NCI-H526 (cell line): ENCODE measurements at places on chromosomes 11 and 22.

DNA sequence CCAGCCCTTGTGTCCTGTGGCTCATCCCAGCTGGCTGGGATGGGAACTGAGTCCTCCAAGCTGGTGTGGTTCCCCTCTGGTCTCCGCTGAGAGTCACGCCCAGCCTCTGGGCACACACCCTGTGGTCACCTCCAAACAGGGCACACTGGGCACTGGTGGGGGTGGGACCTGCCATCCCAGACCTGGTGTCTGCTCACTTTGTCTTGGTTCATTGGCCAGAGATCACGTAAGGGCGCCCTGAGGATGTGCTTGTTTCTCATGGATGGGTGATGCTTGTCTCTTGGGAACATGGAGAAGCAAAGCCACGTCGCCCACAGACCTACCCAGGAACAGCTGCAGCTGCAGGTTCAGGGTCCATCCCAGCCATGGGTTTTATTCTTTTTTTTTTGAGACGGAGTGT is 43.1 kb downstream of the LRP5 start:
- no peak for DNase-seq

- DNase-seq, result no peak
Measured at GRCh38 chr22:37023743-37024338, 4.3 kb downstream of the MPST start.

GRCh38 chr11:62338218-62338617 is 970 bp downstream of the ASRGL1 start:
- DNase-seq, result no peak

- DNase-seq, result no peak
Measured at GRCh38 chr11:62147545-62147944, 23.7 kb downstream of the INCENP start.

GRCh38 chr22:50186181-50186714 is 535 bp downstream of the TRABD start:
- no peak for DNase-seq

DNA sequence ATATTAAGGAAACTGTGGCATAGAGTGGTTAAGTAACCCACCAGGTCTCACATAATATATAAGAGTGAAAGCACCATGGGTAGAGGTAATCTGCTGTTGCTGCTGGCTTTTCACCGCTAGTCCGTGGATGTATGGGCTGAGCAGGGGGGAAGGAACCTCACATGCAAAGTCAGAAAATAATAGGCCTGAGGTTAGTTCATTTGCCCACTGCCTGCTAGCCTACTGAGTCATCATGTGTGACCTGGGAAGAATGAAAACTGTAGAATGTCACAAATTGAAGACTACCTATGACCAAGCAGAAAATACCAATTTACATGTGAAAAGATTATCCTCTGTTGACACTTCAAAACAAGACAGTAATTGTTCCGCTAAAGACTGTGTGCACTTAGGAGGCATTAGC is 560.1 kb upstream of the FAT3 start:
- DNase-seq, result peak; percentile 43

GRCh38 chr22:20392983-20393704 is 807 bp upstream of the ZNF74 start:
- DNase-seq, result no peak

GRCh38 chr22:44940130-44940529 is 69.7 kb downstream of the PHF21B start:
- DNase-seq, result peak; percentile 5

DNA sequence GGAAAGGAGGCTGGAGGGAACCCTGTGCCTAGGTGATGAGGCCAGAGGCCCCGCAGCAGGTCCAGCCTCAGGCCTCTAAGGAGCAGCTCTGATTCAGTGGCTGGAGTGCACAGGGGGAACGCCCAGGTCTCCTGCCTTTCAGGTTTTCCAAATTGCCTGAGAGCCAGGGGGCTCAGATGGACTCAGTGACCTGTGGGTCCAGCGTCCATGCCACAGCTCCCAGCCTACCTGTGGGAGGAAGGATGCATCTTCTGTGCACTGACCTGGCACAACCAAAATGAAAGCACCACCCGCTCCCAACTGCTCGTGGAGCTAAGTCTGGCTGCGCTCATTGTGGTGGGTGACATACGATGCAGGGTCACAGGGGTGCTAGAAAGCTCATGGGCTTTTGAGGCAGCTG is 82.8 kb downstream of the FEZ1 start:
- no peak for DNase-seq
